ENCODE measurements at places on chromosomes 1 and 21. TPM values are rescaled to one million over a fixed set of nuclear protein-coding genes. Genes with fewer than 3 reads are reported as not detected.

DNA sequence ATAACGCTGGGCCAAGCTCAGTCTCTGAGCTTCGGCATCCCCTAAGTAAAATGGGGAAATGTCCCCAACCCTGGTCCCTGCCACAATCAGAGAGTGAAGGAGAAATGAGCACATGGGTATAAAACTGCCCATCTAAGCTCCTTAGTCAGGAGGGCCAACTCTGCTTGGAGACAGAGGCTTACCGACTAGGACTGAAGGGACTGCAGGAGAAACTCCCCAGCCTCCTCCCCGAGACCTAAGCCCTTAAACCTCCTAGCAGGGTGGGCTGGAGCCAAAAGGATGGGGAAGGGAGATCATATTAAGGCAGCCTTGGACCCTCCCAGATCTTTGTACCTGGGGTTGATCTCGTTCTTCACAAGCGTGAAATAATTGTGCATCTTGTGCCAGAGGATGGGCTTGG, 5.5 kb downstream of the ETNK2 start:
- no peak for DNase-seq

GRCh38 chr1:26122988-26123973, 11.7 kb downstream of the PDIK1L start:
- no peak for DNase-seq

- DNase-seq = no peak
Observed at GRCh38 chr21:35325953-35326352, 276.9 kb upstream of the RUNX1 start.

DNA sequence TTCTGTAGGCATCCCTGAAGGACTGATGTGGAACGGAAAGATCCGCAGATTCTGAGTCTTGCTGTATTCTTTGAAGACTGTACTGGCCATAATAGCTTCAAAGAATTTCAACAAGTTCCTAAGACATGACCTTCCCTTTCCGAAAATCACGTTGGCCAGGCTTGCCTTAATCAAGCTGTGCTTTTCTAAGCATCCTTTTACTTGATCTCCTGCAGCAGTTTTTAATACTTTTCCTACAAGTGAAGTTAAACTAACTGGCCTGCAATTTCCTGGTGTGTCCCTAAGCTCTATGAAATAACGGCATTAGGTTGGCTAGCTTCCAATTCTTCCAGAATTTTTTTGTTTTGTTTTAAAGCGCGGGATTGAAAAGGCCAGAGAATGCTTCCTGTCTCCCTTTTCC, 40.3 kb downstream of the SPAG17 start:
- no peak for DNase-seq

DNA sequence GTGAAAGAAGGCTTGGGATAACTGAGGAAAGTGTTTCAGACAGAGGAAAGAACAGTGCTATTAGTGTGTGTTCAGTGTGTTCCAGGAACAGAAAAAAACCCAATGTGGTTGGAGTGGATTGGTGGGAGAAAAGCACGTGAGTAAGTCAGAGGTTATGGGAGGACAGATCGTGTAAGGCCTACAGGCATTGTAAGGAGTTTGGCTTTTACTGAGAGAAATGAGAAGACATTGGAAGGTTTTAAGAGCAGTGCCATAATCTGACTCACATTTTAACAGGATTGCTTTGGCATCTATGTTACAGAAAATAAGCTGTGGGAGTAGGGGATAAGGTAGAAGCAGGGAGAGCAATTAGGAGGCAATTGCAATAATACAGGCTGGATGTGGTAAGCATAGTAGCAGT, 4.8 kb downstream of the ARPC5 start:
- DNase-seq = no peak

Gene KRTAP19-1
- not detected for total RNA-seq

- DNase-seq = no peak
Observed at GRCh38 chr1:200153277-200154055, 126.0 kb downstream of the NR5A2 start.

DNA sequence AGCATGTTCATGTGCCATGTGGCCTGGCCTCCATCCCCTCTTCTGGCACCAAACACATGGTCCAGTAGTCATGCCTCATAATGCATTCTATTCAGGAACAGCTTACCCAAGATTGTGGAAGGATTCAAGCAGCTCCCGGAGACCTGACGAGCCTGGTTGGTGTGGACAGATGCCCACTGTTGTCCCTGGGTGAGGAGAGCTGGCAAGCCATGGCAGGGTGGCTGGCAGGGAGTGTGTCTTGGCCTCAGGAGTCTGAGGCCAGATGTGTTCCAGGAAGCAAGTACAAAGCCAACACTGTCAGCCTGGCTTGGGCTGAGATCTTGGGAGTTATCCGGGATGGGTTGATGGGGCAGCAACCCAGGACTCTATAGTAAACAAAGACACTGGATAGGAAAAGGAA, 7.3 kb upstream of the FABP3 start:
- DNase-seq = peak; percentile 38

Gene RIIAD1
- total RNA-seq = not detected

Measured in spleen (tissue), 13 donors.